CD4-positive, alpha-beta T cell (primary cell): ENCODE measurements at places on chromosomes 16 and 17. TPM values are rescaled to one million over a fixed set of nuclear protein-coding genes. Genes with fewer than 3 reads are reported as not detected.

ZNF232 gene
- total RNA-seq, result 3.6 TPM

USB1 gene
- total RNA-seq, result 25.7 TPM

TM4SF5 gene
- not detected for total RNA-seq

PYCARD gene
- total RNA-seq, result 8.5 TPM

PRSS27 gene
- 0.44 TPM for total RNA-seq

DNA sequence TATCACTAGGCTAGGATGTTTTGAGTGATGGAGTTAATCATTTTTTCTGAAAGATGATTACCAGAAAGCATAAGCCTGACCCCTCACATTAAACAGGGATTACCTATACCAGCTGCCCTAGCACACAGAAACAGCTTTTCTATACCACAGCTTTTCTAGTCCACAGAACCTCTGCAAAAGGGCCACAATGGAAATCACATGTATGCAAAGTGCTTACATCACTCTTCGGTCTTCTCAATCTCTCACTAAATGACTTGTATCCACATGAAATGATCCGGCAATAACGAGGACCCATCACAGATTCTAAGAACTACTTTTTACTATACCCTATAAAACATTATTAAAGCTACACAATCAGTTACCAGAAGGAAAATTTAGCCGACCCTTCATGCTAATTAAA lies 2.6 kb downstream of the CSNK2A2 start:
- peaks cover 45% of the 10 kb centered on the region for H3K36me3 ChIP-seq
- no peak overlapping the region for H3K27ac ChIP-seq
- no peaks in the 10 kb centered on the region for H3K27me3 ChIP-seq
- no peak for DNase-seq
- peaks cover 19% of the 10 kb centered on the region for H3K4me1 ChIP-seq

- H3K36me3 ChIP-seq, result no peaks in the 10 kb centered on the region
- DNase-seq, result peak; percentile 15
- no peak overlapping the region for H3K4me3 ChIP-seq
- H3K27me3 ChIP-seq, result peaks cover 20% of the 10 kb centered on the region
- H3K27ac ChIP-seq, result no peak overlapping the region
These were observed 26.9 kb upstream of the RPL38 start for GRCh38 chr17:74176546-74177001.

- H3K4me1 ChIP-seq, result peaks cover 53% of the 10 kb centered on the region
- peak overlapping the region; percentile 81 for H3K27ac ChIP-seq
- no peak for DNase-seq
- H3K27me3 ChIP-seq, result no peaks in the 10 kb centered on the region
These were observed 498 bp downstream of the SMYD4 start for GRCh38 chr17:1829216-1829591.

- no peaks in the 10 kb centered on the region for H3K4me1 ChIP-seq
- DNase-seq, result no peak
- H3K36me3 ChIP-seq, result no peaks in the 10 kb centered on the region
- no peak overlapping the region for H3K27ac ChIP-seq
- H3K27me3 ChIP-seq, result no peaks in the 10 kb centered on the region
These were observed 195.1 kb downstream of the CDRT15L2 start for GRCh38 chr17:20774472-20775135.

- H3K4me3 ChIP-seq, result no peak overlapping the region
- H3K27ac ChIP-seq, result peak overlapping the region; percentile 4
- DNase-seq, result no peak
- peaks cover 35% of the 10 kb centered on the region for H3K4me1 ChIP-seq
- H3K36me3 ChIP-seq, result peaks cover 88% of the 10 kb centered on the region
These were observed 24.8 kb upstream of the PIK3R6 start for GRCh38 chr17:8892338-8892690.

DNA sequence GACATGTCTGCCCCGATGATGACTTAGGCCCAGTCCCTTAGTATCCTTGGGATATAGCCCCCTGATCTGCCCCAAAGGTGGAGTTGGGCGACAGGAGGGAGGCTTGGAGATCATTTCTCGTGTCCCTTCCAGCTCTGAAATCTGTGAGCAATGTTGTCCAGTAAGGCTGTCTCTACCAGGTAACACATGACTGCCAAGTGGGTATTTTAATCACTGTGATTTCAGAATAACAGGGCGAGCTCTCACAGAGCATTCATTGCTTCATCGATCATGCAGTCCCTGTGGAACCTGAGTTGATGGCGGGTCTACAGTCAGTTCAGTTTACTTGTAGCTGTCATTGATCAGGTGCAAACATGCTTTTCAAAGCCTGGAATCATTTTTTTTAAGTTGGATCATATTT lies 39.2 kb downstream of the KSR1 start:
- H3K4me1 ChIP-seq, result no peaks in the 10 kb centered on the region
- DNase-seq, result no peak
- no peak overlapping the region for H3K4me3 ChIP-seq

DNA sequence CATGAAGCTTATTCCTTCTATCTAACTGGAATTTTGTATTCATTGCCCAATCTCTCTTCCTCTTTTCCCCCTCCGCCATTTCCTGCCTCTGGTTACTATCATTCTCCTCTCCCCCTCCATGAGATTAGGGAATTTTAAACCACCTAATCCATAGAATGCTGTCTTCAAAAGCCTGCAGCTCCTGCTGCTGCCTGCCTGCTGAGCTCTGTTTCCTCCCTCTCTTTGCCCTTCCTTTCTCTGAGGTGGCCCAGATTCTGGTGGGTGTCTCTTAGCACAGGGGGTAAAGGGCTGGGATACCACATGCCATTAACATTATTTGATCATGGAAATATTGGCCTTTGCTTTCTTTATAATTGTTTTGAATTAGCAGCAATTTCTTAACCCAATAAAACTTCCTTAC lies 241.6 kb downstream of the CNTNAP4 start:
- no peaks in the 10 kb centered on the region for H3K36me3 ChIP-seq
- H3K27ac ChIP-seq, result no peak overlapping the region
- no peaks in the 10 kb centered on the region for H3K27me3 ChIP-seq
- no peak overlapping the region for H3K4me3 ChIP-seq

DNA sequence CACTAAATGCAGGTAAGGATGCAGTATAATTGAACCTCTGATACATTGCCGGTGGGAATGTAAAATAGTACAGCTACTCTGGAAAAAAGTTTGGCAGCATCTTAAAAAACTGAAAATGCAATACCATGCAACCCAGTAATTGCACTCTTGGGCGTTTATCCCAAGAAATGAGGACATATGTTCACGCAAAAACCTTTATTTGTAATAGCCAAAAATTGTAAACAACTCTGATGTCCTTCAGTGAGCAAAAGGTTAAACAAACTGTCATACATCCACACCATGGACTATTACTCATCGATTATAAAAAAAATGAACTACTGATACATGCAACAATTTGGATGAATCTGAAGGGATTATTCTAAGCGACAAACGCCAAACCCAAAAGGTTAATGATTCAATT lies 16.9 kb downstream of the SYNRG start:
- no peaks in the 10 kb centered on the region for H3K27me3 ChIP-seq
- H3K4me3 ChIP-seq, result no peak overlapping the region
- H3K36me3 ChIP-seq, result peaks cover 62% of the 10 kb centered on the region
- H3K4me1 ChIP-seq, result peaks cover 14% of the 10 kb centered on the region
- H3K27ac ChIP-seq, result no peak overlapping the region

- H3K36me3 ChIP-seq, result peaks cover 48% of the 10 kb centered on the region
- no peak for DNase-seq
- H3K4me1 ChIP-seq, result peaks cover under 1% of the 10 kb centered on the region
- H3K27ac ChIP-seq, result no peak overlapping the region
These were observed 7.2 kb downstream of the PDK2 start for GRCh38 chr17:50102164-50102991.

DNA sequence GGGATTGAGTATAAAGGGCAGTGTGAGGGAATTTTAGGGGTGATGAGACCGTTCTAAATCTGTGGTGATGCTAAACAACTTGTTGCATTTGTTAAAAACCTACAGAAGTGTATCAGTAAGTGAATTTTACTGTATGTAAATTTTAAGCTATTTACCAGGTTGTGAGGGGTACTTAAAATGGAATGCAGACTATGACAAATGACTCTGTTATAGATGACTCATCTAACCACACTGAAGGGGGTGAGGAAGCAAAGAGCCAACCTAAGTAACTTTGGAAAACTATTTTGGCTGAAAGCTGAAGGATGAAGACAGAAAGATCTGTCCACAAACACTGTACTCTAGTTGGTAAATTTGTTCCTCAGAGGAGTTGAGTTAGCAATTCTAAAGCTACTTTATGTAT lies 5.3 kb upstream of the MKS1 start:
- no peaks in the 10 kb centered on the region for H3K27me3 ChIP-seq
- H3K27ac ChIP-seq, result no peak overlapping the region
- no peak overlapping the region for H3K4me3 ChIP-seq
- no peaks in the 10 kb centered on the region for H3K36me3 ChIP-seq

GRCh38 chr16:48054881-48055601 lies 100.8 kb downstream of the ABCC12 start:
- H3K4me1 ChIP-seq, result peaks cover 3% of the 10 kb centered on the region
- no peak for DNase-seq
- H3K4me3 ChIP-seq, result no peak overlapping the region
- H3K27me3 ChIP-seq, result peaks cover 9% of the 10 kb centered on the region
- H3K27ac ChIP-seq, result no peak overlapping the region
- H3K36me3 ChIP-seq, result no peaks in the 10 kb centered on the region

- H3K36me3 ChIP-seq, result no peaks in the 10 kb centered on the region
- DNase-seq, result no peak
- no peaks in the 10 kb centered on the region for H3K27me3 ChIP-seq
- no peak overlapping the region for H3K27ac ChIP-seq
- no peak overlapping the region for H3K4me3 ChIP-seq
- no peaks in the 10 kb centered on the region for H3K4me1 ChIP-seq
These were observed 1.7 kb upstream of the KCNJ16 start for GRCh38 chr17:70073310-70073709.

GRCh38 chr16:12405089-12405488 lies 398.6 kb downstream of the CPPED1 start:
- no peaks in the 10 kb centered on the region for H3K27me3 ChIP-seq
- no peak for DNase-seq
- no peak overlapping the region for H3K27ac ChIP-seq
- no peaks in the 10 kb centered on the region for H3K4me1 ChIP-seq
- peaks cover 17% of the 10 kb centered on the region for H3K36me3 ChIP-seq

DNA sequence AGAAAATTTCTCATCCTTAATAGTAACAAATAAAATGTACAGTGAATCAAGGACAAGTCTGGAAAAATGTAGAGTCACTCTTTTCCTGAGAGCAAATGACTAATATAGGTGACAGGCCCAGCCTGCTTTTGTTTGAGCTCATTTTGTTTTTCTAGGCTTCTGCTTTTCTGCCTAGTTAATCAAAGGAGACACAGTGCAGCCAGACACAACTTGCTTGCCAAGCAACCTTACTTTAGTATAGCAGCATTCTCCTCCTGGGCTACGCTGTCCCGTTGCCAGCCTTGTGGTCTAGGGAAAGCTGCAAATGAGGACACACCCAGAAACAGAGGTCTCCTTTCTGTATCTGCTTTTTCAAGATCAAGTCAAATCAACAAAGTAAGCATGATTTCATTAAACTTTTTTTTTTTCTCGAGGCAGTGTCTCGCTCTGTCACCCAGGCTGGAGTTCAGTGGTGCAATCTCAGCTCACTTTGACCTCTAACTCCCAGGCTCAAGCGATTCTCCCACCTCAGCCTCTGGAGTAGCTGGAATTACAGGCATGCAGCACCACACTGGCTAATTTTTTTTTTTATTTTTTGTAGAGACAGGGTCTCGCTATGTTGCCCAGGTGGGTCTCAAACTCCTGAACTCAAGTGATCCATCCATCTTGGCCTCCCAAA lies 17.2 kb downstream of the GINS3 start:
- no peaks in the 10 kb centered on the region for H3K27me3 ChIP-seq
- no peak for DNase-seq
- H3K27ac ChIP-seq, result no peak overlapping the region

DNA sequence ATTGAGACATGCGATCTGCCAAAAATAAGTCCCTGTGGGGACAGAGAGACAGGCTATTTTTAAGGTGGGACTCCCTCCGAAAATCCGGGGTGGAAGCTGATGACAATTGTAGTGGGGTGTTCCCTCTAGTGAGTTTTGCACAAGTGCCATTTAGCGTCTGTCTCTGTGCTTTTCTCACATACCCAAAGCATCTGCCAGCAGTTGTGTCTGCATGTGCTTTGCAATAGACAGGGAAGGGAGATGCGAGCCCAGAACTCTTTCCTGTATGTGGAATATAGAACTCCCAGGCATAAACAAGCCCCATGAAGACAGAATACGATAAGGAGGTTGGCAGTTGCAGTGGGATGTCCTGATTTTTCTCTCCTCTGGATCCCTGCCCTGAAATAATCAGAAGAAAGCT lies 282.7 kb upstream of the XYLT1 start:
- no peaks in the 10 kb centered on the region for H3K36me3 ChIP-seq
- H3K4me1 ChIP-seq, result no peaks in the 10 kb centered on the region
- DNase-seq, result no peak
- H3K27ac ChIP-seq, result no peak overlapping the region

DNA sequence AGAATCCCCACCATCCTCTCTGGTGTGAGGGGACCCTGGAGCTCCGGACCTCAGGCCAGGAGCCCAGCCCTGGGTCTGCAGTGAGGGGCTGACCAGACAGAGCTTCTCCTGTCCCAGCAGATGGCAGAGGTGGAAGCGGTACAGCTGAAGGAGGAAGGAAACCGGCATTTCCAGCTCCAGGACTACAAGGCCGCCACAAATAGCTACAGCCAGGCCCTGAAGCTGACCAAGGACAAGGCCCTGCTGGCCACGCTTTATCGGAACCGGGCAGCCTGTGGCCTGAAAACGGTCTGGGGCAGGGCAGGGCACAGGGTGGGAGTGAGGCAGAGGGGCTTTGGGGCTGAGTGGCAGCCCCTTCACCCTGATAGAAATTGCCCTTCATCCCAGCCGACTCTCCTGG lies 527 bp downstream of the UNC45B start:
- DNase-seq, result no peak
- H3K27ac ChIP-seq, result no peak overlapping the region
- H3K4me3 ChIP-seq, result no peak overlapping the region
- no peaks in the 10 kb centered on the region for H3K27me3 ChIP-seq

DNA sequence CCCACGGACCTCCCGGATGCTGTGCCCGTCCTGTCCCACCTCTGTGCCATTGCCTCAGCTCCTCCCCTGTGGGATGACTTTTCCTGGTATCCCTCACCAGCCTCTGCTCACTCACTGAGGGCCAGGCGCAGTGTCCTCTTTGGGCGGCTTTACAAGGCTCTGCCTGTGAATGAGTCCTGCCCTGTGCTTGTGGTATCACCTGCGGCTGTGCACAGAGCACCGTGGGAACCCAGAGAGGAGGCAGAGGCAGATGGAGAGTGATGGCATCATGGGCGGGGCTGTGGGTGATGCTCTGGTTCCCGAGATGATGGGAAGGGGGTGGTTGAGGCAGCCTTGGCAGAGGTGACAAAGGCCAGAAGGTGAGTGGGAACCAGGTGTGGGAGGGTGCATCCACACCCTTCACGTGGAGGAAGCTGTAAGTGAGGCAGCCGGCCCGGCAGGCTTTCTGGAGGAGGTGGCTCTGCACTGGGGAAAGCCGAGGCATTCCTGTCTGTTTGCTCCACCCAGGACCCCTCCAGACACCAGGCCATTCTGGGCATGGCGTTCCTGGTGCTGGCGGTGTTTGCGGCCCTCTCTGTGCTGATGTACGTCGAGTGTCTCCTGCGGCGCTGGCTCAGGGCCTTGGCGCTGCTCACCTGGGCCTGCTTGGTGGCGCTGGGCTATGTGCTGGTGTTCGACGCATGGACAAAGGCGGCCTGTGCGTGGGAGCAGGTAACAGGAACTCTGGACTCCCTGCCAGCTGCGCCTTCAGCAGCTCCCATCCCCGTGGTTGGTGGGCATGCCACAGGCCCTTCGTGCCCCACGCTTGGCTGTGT lies 23.8 kb downstream of the ADCY7 start:
- peak overlapping the region; percentile 13 for H3K27ac ChIP-seq
- no peak overlapping the region for H3K4me3 ChIP-seq
- no peaks in the 10 kb centered on the region for H3K27me3 ChIP-seq
- H3K4me1 ChIP-seq, result peaks cover 29% of the 10 kb centered on the region

- H3K36me3 ChIP-seq, result no peaks in the 10 kb centered on the region
- H3K27ac ChIP-seq, result no peak overlapping the region
- DNase-seq, result no peak
- no peaks in the 10 kb centered on the region for H3K4me1 ChIP-seq
- H3K27me3 ChIP-seq, result no peaks in the 10 kb centered on the region
These were observed 2227.2 kb downstream of the TP53TG3F start for GRCh38 chr16:35686595-35686994.
